ENCODE measurements at places on chromosomes 1 and 21. TPM values are rescaled to one million over a fixed set of nuclear protein-coding genes. Genes with fewer than 3 reads are reported as not detected.

Gene KCNJ10
- total RNA-seq = not detected

GRCh38 chr1:185375583-185375982, 58.5 kb upstream of the IVNS1ABP start:
- H3K4me1 ChIP-seq = no peaks in the 10 kb centered on the region
- H3K4me3 ChIP-seq = no peak overlapping the region
- H3K27ac ChIP-seq = no peak overlapping the region

Gene RIMS3
- total RNA-seq = 4.7 TPM

DNA sequence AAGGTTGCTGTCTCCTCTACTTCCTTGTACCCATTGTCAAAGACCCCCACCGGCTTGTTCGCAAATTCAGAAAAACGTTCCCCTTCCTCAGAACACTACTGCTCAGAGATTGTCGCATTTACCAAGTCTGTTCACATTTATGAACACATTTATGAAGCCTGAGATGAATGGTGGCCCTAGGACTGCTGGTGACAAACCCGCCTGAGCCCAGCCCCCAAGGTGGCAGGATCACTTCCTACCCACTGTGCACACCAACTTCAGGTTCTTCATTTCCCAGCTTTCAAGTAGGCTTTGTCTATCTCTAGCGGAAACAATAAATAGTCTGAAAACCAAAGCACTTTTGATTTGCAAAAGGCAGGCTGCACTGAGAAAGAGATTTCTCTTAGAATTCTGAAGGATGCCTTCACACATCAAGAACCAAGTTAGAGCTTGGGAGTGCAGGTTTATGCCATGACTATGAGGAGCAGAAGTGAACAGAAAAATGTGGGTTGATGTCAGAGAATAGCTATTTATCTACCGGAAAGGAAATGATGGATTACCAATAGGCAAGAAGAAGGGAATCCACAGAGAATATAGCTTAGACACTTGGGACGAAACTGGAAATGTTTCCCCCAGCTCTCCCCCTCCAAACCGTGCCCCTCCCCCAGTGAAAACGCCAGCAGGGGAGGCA, 200.5 kb downstream of the TOMM20 start:
- no peak for DNase-seq
- H3K4me1 ChIP-seq = peaks cover 33% of the 10 kb centered on the region
- H3K4me3 ChIP-seq = no peak overlapping the region
- H3K36me3 ChIP-seq = no peaks in the 10 kb centered on the region

- no peaks in the 10 kb centered on the region for H3K27me3 ChIP-seq
- no peaks in the 10 kb centered on the region for H3K36me3 ChIP-seq
- peaks cover 66% of the 10 kb centered on the region for H3K4me1 ChIP-seq
- no peak overlapping the region for H3K27ac ChIP-seq
- H3K4me3 ChIP-seq = no peak overlapping the region
- DNase-seq = peak; percentile 64
These were observed 5.3 kb downstream of the GALNT2 start for GRCh38 chr1:230072296-230072695.

Gene NCMAP
- total RNA-seq = 0.25 TPM

DNA sequence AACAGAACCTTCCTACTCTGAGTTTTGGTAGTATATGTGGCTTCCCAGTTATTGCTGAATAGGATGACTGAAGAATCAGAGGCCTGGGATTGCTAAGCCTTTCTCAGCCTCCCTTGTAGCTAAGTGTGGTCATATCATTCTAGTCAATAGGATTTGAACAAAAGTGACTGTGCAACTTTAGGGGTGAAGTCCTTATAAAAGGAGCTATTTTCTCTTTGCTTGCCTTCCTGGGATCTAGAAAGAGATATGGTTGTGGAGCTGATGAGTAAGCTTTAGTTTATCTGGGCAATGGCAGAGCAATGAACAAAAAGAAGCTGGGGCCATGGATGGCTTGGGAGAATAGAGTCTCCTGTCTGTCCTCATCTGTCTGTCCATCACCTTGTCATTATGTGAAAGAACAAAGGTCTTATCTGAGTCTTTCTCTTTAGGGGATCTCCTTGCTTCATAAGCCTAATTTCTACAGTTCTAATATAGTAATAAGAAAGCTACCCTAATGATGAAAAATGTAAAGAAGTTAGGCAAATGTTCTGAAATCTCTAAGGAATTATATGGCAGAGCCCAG, 91.5 kb downstream of the TENT5C start:
- DNase-seq = no peak
- H3K36me3 ChIP-seq = no peaks in the 10 kb centered on the region
- H3K27me3 ChIP-seq = no peaks in the 10 kb centered on the region
- H3K27ac ChIP-seq = peak overlapping the region; percentile 93
- peaks cover 18% of the 10 kb centered on the region for H3K4me1 ChIP-seq
- H3K4me3 ChIP-seq = no peak overlapping the region

Gene HSD3B1
- not detected for total RNA-seq

Gene SPRR1B
- total RNA-seq = 216 TPM

- H3K27ac ChIP-seq = no peak overlapping the region
- no peaks in the 10 kb centered on the region for H3K4me1 ChIP-seq
- no peak for DNase-seq
- no peak overlapping the region for H3K4me3 ChIP-seq
These were observed 54.7 kb upstream of the MAN1A2 start for GRCh38 chr1:117312453-117313138.

Gene BLACAT1
- total RNA-seq = 0.98 TPM

Measured in vagina (tissue), 2 donors.